NCI-H774 (cell line): ENCODE measurements at places on chromosomes 11 and 22.

GRCh38 chr11:117073539-117073938 lies 24.7 kb downstream of the SIK3 start:
- DNase-seq, result no peak

- DNase-seq, result peak; percentile 58
Observed at GRCh38 chr11:72585762-72586311, 88.4 kb downstream of the PDE2A start.

DNA sequence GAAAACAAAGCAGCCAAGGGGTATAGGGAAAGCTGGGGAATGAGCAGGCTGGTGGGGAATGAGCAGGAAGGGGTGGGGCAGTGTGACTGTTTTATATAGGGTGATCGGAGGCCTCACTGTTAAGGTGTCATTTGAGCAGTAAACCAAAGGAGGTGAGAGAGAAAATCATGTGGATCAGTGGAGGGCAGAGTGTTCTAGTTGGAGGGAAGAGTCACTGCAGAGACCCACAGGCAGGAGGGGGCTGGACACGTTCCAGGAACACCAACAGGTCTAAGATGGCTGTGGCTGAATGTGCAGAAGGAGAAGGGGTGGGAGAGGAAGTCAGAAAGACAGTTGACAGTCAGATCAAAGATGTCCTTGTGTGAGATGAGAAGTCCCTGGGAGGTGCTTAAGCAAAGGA lies 103.8 kb downstream of the ENTHD1 start:
- DNase-seq, result no peak

GRCh38 chr11:46006418-46007070 lies 84.1 kb downstream of the LARGE2 start:
- peak; percentile 73 for DNase-seq

DNA sequence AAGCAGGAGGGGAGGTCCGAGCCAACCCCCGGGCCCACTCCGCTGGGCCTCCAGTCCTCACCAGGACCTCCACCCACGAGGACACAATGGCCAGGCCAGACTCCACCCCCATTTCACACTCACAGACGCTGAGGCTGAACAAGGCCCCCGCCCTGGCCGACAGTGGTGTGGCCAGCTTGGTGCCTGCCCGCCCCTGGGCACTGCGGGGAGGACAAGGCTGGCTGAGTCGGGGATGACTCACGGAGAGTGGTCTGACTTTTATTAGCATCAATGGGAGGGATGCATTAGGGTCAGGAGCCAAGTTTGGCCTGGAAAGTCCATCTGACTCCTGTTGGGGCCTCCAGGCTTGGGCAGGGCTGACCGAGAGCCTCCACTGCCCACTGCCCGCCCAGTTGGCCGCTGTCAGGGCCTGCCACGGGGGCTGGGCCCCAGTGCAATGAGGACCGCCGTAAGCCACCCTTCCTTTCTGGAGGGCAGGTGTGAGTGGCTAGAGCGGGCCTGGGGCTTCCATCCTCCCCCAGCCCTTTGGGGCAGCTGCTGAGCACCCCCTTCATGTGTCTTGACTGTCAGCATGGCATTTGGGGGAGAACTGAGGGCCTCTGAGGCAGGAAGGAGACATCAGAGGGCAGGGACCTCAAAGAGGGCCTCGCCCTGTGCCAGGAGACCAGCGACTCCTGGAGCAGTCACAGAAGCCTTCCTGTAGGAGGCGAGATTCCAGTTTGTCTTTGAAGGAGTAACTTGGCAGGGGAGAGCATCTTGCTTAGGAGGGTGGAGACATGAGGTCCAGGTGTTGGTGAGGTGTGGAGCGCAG lies 10.6 kb downstream of the TSPAN32 start:
- DNase-seq, result no peak

DNA sequence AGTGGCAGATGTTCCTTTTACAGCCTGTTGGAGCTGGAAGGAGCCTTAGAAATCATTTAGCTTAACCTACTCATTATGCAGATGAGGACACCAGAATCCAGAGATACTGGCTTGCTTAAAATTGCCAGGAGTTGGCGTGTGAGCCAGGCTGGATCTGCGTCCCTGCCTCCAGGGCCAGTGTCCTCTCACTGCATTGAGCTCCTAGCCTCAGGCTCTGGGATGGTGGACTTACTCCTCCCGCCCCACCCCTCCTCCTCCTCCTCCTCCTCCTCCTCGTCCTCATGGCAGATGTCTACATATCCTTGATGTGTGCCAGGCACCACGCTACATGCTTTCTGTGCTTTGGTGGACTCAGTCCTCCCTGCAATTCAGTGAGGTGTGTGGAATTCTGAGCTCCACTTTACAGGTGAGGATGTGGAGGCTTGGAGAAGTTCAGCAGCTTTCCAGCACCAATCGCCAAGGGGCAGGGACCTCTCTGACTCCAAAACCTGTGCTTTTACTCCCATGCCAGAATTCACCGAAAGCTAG lies 24.1 kb downstream of the ADAMTS15 start:
- no peak for DNase-seq

DNA sequence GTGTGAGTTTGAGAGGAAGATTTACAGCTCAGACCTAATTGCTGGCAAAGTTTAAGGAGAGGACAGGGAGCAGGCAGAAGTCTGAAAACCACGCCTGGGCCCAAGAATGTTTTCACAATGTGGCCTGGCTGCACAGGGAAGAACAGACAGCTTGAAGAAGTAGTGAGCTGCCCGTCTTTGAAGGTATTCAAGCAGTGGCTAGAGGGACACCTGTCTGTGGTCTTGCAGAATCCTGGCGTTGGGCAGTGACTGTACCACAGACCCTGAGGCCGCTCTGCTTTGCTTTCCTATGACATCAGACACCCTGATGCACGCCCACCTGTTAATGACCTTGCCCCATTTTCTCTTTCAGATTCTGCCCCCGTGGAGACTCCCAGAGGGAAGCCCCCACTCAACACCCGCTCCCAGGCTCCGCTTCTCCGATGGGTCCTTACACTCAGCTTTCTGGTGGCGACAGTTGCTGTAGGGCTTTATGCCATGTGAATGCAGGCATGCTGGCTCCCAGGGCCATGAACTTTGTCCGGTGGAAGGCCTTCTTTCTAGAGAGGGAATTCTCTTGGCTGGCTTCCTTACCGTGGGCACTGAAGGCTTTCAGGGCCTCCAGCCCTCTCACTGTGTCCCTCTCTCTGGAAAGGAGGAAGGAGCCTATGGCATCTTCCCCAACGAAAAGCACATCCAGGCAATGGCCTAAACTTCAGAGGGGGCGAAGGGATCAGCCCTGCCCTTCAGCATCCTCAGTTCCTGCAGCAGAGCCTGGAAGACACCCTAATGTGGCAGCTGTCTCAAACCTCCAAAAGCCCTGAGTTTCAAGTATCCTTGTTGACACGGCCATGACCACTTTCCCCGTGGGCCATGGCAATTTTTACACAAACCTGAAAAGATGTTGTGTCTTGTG lies 6.6 kb upstream of the MCM5 start:
- DNase-seq, result no peak

DNA sequence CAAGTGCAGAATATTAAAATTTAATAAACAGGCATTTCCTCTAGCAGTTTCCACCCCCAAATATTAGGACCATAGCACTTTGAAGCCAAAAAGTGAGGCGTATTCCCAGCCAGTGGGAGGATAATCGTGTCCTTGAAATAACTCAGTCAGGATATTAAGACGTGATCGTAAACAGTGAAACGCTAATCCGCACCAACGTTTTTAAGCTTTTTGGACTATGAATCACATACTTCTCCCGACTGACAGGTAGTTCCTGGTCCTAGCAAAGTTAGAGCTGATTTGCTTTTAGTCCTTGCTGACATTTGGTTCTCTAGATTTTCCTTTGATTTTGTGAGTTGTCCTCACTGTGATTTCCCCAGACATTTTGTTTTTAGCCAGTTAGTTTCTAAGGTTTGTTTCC lies 197.1 kb upstream of the ARHGAP20 start:
- DNase-seq, result no peak

GRCh38 chr11:12871241-12871640 lies 137.9 kb upstream of the RASSF10 start:
- DNase-seq, result no peak

DNA sequence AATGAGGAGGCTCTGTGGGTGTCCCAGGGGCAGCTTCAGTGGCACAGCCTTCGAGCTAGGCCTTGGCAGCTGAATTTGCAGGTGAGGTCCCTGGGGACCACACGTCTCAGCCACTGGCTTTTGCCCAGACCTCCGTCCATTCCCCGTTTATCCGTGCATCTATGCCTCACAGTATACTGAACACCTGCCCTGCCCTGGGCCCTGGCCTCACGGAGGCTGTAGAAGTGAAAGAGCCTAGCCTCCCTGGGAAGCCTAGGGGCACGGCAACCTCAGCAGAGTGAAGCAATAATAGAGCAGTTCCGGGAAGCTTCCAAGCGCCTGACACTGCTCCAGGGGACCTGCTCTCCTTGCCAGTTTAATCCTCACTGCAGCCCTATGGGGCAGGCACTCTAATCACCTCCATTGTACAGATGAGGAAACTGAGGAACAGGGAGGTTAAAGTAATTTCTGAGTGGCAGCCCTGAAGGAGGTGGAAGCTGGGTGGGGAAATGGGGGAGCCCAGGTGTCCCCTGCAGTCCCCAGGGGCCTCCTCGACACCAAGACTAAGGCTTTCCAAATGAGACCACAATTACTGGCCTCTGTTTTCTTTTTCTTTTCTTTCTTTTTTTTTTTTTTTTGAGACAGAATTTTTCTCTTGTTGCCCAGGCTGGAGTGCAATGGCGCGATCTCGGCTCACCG lies 2.7 kb upstream of the NFAM1 start:
- no peak for DNase-seq

DNA sequence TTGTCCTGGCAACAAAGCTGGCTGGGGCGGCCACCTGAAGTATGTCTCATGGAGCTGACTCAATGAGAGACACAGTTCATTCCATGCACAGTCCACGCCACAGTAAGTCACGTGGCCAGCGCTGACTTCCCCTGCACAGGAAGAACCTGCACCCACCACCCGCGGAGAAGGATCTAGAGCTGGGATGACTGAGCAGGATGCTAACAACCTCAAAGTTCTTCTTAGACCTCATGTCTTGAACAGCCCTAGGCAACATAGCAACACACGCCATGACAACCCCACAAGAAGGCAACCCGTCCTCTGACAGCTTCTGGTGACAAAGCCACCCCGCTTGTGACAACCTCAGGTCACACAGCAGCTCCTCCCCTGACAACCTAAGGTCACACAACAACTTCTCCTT lies 76.9 kb upstream of the B3GAT1 start:
- no peak for DNase-seq

DNA sequence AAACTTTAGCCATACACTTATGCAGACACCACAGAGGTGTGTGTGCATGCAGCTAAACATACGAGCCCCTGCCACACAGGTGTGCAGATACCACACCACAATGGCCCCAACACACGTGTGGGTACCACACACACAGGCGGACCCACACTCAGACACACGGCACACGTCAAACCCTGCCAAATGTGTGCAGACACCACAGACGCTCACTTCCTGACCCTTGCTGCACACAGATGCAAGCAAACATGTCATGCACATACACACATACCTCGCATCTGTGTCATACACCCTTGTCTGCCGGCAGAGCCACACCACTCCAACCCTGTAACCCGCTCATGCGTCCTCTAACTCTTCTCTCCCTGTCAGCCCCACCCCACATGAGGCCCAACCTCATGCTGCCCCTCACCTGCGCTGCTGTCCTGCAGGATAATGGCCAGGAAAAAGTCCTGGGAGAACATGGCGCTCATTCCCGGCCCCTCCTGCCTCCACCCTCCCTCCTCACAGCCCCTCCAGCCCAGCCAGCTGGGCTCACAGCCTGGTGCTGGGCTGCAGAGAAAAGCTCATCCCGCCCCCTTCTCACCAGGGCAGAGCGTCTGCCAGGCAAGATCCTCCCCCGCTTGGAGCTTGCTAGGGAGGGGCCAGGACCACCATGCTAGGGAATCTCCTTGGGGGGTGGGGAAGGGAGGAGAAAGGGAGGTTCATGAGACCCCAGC lies 14.2 kb downstream of the SMPD1 start:
- no peak for DNase-seq

GRCh38 chr11:44637487-44637886 lies 72.0 kb downstream of the CD82 start:
- no peak for DNase-seq

DNA sequence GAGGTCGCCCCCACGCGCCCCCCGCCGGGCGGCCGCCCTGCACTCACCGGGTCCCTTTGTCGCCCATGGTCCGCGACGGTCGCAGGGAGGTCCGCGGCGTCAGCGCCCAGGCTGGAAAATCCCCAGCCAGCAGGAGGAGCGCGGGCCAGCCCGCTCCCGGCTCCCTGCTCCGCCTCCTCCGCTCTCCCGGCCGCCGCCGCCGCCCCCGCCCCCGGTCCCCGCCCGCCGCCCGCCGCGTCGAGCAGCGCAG lies at the start of gene ARRB1:
Gene ARRB1, minus strand, starts transcription at position 121 of the 250 bp plus-strand sequence. Its CDS starts 54 bp downstream, at position 67.
- peak; percentile 42 for DNase-seq
